ENCODE measurements at places on chromosomes 4 and X.

DNA sequence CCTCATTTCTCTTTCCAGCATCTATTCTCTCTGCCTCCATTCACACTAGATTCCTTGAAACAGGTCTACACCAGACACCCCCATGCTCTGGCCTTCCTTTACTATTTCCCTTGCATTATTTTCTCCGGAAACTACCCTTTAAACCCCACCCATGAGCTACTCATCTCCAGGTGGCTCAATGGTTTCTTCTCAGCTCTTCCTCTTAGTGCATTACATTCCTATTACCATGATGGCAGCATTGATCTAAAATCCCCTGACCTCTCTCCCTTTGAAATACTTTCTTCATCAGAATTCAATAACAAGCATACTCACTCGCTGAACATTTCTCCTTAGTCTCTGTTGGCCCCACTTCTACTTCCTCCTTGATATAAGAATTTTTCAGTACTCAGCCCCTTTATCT lies 94.6 kb downstream of the SYNPO2 start:
- no peak for DNase-seq

- DNase-seq: no peak
These were observed 12.3 kb downstream of the USP11 start for GRCh38 chrX:47245156-47245555.

DNA sequence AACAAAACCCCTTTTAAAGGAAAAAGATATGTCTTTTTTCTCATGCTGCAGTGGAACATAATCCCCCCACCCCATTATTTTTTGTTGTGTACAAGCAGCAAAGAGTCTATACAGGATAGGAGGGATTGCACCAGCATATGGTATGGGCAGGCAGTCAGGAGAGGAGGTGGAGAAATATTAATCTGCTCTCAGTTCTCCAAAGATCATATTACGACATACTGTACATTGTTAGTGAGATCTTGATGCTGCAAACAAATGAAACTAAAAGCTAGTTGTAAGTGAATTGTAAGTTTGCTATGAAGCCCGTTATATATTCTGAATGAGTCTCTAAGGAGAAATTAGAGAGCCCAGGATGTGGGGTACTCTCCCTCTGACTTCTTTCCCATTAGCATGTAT lies 75.3 kb downstream of the RAPGEF2 start:
- DNase-seq: no peak

GRCh38 chr4:43782391-43782790 lies 666.2 kb downstream of the KCTD8 start:
- no peak for DNase-seq

- no peak for DNase-seq
These were observed 290.1 kb upstream of the PCDH7 start for GRCh38 chr4:30429813-30430761.

DNA sequence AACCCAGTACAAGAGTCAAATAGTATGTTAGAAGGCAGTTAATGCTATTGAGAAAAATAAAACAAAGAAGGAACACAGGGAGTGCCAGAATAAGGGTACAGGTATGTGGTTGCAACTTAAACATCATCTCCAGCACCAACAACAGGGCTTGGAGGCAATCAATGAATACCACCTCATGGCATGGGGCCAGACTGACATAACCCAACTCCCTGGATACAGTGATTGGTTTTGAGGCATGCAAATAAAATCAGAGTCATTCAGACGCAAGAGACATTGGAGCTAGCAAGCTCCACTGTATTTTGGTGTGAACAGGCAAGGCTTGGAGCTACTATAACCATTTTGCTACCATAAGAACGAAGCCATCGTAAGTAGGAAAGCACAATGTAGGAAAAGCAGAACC lies 56.7 kb downstream of the PPP3CA start:
- no peak for DNase-seq

DNA sequence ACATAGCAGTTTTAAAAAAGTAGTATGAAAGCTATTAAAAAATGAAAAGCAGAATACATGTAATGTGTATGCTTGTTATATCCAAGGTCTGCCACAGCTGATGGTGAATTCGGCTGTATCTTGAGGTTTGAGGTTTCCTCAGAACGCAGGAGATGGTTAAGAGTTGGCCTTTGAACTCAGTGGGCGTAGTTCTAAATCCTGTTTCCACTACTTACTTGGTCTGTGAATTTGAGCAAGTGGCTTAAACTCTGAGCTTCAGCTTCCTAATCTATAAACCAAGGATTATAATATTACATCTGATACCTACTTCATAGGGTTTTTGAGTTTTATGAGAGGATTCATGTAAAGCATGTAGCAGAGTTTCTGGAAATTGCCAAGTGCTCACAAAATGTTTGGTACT lies 125.2 kb downstream of the STIM2 start:
- DNase-seq: no peak

GRCh38 chr4:176833400-176834175 lies 40.9 kb upstream of the VEGFC start:
- peak; percentile 18 for DNase-seq

DNA sequence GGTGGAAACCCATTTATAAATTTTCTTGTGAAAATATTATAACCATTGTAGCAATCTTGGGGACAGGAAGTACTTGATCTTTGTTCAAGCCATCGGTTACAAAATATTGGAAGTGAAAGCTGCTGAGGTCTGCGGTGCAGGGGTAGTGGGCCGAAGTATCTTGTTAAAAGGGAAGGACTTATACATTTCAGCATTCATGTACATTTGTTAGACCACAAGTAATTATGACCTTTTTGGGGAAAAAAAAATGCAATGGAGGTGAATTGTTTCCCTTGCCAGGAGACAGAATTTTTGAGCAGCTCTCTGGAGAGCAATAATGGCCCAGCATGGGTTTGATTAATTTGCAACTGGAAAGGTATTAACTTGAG lies 121.3 kb downstream of the EGF start:
- no peak for DNase-seq

DNA sequence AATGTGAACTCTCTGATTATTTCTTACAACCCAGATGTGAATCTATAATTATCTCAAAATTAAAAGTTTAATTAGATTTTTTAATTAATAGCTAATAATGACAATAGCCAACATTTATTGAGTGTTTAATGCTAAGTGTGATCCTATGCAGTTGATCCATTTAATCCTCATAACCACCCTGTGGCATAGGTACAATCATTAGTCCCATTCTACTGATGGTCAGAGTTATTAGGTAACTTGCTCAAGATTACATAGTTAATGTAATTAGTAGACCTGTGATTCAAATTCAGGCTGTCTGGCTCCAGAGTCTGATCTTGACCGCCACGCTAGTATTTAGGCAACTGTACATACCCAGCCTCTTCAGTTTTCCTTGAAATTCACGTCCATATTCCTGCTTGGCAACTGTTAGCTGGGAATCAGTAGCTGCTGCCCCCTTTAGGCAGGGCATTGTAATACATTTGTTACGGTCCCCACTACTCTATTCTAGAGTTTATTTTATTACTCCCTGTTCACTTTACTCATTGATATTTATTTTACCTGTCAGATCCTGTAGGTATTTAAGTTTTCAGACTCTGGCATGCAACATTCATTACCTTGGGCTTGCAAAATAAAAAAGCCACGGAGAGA lies 20.6 kb upstream of the TEC start:
- DNase-seq: no peak

- no peak for DNase-seq
These were observed 226.0 kb upstream of the FTHL17 start for GRCh38 chrX:31297881-31298280.

- no peak for DNase-seq
These were observed 34.2 kb upstream of the CSN1S1 start for GRCh38 chr4:69896530-69897116.

GRCh38 chr4:107008115-107008514 lies 28.0 kb downstream of the DKK2 start:
- no peak for DNase-seq

DNA sequence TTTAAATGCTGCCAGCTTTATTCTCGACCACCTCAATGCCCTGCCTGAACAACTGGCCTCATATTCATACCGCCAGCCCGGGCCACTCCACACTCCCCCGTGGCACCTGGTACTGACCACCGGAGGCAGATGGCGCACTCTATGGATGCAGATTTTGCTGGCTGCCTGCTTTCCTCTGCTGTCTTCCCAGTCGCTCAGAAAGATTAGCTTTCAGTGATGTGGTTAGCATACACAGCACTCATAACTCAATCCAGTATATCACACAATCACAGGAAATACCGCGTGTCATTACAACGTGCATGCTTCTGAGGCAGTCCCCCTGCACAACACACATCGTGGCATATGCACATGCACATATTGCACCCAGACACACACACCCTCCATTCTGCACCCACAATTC lies 147.2 kb upstream of the BCOR start:
- DNase-seq: no peak

DNA sequence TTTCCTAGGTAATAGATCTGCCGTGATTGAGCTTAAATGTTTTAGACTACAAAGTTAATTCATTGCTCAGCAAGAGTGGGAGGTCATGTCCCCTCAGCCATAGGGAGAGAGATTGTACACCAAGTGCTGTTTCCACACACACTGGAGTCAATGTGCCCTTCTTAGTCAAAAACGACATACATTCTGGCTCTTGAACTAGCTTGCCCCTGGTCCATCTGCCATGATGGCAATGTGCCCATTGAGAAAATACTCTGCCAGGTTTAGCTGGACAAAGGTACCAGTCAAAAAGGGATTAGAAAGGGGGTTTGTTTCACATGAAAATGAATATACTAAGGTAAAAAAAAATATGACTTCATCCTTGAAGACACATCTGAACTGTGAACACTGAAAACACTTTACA lies 377.1 kb upstream of the ADGRL3 start:
- DNase-seq: no peak

DNA sequence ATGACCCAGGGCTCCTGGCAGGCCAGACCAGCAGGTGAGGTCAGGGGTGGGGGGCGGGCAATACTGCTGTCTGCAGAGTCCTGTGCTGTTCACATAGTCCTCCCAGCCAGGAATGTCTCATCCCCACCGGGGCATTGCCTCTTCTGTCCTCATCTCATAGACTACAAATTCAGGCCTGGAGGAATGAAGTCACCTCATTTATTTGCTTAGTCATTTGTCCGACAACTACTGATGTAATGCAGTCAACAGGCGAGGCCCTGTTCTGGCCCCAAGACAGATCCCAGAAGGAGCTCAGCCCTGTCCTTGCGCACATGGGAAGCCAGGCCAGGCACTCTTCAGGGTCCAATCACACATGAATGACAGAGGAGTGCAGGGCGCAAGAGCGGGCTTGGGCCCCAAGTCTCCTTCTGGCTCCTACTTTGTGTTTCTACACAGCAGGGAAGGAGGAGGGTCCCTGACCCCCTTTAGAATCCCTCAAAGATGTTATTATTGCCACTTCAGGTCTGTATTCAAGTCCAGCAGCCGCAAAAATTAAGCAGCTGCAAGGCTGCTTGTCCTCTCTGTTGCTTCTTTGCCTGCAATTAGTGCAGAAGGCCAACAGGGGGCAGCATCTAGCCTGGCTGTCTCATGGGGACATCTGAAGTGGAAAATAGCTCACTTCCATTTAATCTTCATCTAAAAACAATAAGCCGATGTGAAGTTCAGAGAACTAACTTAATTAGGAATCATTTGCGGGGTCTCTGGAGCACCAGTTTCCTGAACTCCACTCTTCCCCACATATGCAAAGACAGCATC lies 15.2 kb upstream of the HMX1 start:
- DNase-seq: no peak

DNA sequence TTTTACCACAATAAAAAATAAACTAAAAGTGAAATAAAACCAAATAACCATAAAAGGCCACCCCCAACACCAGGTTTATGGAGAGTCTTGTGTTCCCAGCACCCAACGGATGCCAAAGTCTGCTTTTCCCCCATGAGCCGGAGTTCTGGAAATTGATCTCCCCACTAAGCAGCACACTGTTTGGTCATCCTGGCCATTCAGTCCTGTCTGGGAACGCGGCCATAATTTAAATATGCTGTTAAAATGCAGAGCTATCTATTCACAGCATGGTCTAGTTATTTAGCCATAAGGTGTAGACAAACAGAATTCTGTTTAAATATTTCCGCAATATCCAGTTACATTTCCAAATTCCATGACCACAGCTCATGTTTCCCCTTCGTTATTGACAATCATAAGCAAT lies 129.6 kb upstream of the TBL1X start:
- DNase-seq: no peak

GRCh38 chrX:131477498-131477897 lies 66.4 kb upstream of the OR13H1 start:
- no peak for DNase-seq

DNA sequence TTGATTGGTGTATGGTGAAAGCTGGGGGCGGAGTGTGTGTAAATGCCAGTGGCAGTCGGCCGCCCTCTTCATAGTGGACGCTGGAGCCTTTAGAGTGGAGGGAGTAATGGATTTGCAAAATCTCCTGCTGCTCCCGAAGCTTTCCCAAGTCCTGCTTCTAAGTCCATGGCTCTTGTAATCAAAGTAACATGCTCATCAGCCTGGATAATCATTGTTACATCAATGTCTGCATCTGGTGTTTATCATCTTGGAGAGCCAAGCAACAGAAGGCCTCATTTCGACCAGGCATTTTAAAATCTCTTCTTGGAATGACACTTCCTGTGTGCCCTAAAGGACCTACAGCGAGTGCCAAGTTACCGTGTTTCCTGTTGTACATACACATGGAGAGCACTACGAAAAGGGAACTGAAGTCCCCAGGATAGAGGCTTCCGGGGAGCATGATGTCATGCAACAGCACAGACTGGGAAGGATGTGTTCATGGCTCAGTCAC lies 32.2 kb downstream of the UNC5C start:
- no peak for DNase-seq

DNA sequence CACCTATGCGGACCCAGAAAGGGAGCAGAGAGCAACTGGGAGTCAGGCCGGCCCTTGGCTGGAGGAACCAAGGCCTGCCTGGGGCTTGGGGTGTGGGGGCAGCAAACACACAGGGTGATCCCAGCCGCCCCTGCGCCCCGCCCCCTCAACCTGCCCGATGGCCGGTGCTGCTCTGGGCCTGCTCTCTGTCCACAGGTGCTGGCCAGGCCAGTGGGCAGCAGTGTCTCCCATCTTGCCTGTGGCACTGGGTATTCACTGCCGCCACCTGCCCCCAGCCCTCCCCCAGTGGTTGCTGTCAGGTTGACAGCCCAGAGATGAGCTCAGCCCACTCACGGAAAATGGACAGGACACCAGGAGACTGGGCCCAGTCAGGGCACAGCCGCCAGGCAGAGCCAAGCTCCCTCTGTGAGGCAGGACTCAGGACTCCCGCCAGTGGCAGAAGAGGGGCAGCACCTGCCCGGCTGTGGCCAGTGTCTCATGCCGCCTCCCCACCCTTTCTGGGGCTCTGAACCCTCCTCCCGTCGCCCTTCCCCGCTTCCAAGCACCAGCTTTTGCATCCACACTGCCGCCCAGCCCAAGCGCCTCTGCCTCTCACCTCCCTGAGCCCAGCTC lies 4.7 kb downstream of the NKX1-1 start:
- no peak for DNase-seq

DNA sequence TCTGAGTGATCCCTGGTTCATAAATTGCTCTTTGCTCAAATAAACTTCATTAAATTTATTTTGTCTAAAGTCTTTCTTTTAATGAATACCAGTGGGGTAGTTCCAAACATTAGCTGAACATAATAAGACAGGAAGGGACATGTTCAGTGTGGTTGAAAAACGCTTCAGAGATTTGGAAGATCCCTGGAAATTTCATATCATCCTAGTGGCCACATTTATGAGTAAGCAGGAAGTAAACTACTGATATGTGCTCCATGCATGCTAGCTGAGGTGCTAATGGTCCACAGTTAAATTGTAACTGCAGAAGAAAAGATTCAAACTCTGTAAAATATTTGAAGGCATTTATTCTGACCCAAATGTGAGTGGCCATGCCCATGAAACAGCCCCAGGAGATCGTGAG lies 1328.7 kb downstream of the ADGRL3 start:
- no peak for DNase-seq

- DNase-seq: no peak
These were observed 29.9 kb downstream of the C4orf51 start for GRCh38 chr4:145709843-145710242.

Data from spinal cord (tissue), 10 donors.